ENCODE measurements at places on chromosomes 1 and 21. TPM values are rescaled to one million over a fixed set of nuclear protein-coding genes. Genes with fewer than 3 reads are reported as not detected.

The FCGR3A gene
- total RNA-seq = not detected

GRCh38 chr1:246784621-246785493 lies 60.6 kb downstream of the SCCPDH start:
- DNase-seq = peak; percentile 34

The TFF2 gene
- total RNA-seq = not detected

The SLC35F3 gene
- 7.5 TPM for total RNA-seq

The CYYR1 gene
- not detected for total RNA-seq

The MIXL1 gene
- total RNA-seq = 0.10 TPM

The F5 gene
- total RNA-seq = 40.1 TPM

The CRYAA gene
- not detected for total RNA-seq

The CELA2A gene
- total RNA-seq = not detected

DNA sequence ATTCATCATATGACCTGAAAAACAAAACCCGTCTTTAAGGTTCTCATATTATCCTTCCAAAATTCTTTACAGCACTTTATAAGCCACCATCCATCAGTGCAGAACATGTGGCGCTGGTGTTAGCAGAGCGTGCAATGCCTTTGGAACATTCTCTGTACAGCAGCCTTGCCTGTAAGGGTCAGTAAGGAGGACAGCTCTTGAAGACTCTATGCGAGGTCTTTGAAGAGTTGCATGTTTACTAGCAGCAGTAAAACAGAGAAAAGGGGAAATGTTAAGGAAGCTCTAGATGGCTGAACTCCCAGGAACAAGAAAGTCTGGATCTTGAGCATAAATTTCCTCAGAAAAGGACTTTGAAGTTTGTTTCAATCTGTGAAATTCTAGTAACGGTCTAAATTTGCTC lies 365.6 kb downstream of the DUSP10 start:
- no peak for DNase-seq

DNA sequence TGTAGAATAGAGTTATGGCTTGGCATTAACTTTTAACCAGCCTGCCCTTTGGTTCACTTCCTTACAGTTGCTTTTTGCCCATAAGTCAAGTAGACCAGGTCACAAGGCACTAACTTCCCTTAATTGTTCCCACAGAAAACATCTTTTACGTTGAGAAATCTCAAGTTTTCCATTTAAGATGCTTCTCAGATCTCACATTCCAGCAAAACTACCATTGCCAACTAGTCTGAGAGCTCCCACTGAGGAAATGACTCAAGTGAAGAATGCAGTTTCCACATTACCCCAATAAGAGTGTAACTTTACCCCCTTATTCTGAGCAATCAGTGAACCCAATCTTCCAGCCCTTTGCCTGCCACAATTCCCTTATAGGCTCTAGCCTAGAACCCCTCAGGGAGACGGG lies 502.2 kb upstream of the OLFM3 start:
- no peak for DNase-seq

The ZFP69 gene
- 4.2 TPM for total RNA-seq

DNA sequence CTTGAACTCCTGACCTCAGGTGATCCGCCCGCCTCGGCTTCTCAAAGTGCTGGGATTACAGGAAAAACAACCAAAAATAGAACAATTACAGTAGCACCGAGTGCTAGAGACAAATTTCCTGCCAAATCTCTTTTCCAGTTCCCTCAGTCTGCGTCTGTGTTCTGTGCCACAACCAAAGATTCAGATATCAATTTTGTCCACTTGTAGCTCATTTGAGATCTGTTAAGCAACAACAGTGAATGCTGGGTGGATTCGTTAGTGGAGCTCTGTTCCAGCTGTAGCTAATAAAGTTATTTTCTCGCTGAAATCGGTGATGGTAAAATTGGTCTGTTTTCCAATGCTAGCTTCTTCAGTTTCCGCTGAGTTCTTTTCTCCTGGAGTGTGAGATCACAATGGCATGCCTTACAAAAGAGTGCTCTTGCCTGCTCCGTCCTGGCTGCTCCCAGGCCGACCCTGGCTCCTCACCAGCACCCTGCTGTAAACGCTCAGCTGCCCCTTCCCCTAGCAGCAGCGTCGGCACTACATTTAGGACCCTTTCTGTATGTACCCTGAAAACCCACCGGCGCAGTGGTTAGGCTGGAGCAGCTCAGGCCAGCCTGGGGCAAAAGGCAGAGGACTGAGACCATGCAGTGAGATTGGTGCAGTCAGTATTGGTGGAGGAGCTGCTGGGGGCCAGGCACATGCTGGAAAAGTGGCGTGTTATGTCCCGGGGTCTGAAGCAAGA lies 395.4 kb downstream of the KIF26B start:
- no peak for DNase-seq

The TEX38 gene
- total RNA-seq = not detected

The WNT3A gene
- not detected for total RNA-seq

GRCh38 chr21:41216486-41216885 lies 48.5 kb downstream of the BACE2 start:
- DNase-seq = no peak

- no peak for DNase-seq
Observed at GRCh38 chr1:174968750-174969244, 30.9 kb upstream of the CACYBP start.

GRCh38 chr1:159289060-159289459 lies 13.1 kb upstream of the FCER1A start:
- no peak for DNase-seq

The CCDC30 gene
- 0.72 TPM for total RNA-seq

The MRPL37 gene
- 206 TPM for total RNA-seq

The TRIM45 gene
- 0.48 TPM for total RNA-seq

GRCh38 chr1:214272964-214273533 lies 7.9 kb upstream of the SMYD2 start:
- no peak for DNase-seq

DNA sequence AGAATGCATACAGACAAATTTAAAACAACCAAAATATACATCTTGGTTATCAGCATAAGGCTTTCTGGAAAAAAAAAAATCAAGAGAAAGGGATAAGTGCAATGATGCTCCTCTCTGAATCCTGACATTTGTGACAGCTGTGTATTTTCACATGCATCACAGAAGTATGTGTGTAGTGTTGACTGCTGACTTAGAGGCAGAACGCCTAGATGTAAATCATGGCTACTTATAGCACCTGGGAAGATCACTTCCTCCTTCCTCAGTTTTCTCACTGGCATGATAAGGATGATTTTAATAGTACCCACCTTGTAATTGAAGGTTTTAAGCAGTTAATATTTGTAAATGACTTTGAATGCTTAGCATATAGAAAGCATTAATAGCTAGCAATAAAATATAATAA lies 112.5 kb downstream of the MRPL39 start:
- no peak for DNase-seq

- peak; percentile 55 for DNase-seq
Observed at GRCh38 chr1:207414606-207415108, 39.5 kb upstream of the CR2 start.

GRCh38 chr1:199054694-199055093 lies 415.9 kb downstream of the PTPRC start:
- DNase-seq = no peak

DNA sequence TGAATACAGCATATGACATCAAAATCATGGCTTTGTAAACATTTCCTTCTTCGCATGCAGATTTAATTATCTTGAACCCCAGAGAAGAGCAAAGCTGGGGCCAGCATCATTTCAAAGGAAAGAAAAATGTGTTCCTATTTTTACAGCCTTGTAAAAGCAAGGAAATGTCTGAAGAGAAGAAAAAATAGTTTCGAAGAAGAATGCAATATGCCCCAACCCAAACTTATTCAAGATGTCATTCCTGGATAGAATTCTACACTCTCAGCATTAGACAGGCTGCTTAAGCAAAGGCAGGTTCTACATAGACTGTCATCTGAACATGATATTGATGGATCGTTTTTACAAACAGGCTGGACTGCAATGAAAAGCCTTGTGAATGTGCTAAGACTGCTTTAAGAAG lies 900.8 kb downstream of the TTLL7 start:
- DNase-seq = no peak

DNA sequence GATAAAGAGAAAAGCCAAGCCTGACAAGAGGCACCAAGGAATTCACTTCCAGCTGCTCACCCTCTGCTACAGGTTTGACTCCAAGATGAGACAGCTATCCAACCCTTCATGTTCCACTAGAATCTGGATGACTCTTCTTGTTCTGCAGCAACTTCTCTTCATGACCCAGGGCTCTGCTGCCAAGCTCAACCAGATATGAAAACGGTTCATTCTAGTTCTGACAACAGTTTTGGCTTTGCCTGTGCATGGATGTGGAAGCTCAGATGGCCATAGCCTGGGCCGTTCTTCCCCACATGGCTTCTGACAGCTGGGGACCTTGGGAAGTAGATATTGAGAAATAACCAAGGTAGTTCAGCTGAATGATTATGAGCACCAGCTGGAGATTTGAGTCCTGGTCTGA lies 13.7 kb downstream of the PI4KB start:
- no peak for DNase-seq

DNA sequence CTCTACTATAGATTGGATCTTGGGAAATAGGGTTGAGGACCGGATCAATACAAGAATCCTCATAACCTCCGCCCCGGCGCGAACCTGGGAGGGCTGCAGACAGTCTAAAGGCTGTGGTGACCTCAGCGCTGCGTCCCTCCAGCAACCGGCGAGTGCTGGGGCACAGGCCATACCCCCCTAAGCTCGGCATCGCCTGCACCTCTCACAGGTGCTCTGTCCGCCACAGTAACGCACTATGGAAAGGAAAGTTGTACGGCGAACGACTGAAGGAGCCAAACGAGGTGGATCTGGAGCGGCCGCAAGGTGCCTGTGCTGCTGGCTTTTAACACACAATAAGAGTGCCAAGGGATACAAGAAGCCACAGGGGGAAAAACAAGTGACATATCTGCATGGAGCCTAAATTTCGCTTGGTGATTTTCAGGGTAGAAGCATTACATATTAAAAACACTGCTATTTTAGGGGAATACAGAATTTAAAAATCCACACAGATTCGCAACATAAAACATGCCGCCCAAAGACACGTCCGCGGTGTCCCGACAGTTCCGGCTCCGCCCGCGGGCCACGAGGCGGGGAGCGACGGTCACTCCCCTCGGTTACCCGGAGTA lies 1.4 kb upstream of the RBM15 start:
- DNase-seq = peak; percentile 56

The OR2L13 gene
- total RNA-seq = not detected

GRCh38 chr21:35390013-35390776 lies 341.1 kb upstream of the RUNX1 start:
- DNase-seq = no peak

DNA sequence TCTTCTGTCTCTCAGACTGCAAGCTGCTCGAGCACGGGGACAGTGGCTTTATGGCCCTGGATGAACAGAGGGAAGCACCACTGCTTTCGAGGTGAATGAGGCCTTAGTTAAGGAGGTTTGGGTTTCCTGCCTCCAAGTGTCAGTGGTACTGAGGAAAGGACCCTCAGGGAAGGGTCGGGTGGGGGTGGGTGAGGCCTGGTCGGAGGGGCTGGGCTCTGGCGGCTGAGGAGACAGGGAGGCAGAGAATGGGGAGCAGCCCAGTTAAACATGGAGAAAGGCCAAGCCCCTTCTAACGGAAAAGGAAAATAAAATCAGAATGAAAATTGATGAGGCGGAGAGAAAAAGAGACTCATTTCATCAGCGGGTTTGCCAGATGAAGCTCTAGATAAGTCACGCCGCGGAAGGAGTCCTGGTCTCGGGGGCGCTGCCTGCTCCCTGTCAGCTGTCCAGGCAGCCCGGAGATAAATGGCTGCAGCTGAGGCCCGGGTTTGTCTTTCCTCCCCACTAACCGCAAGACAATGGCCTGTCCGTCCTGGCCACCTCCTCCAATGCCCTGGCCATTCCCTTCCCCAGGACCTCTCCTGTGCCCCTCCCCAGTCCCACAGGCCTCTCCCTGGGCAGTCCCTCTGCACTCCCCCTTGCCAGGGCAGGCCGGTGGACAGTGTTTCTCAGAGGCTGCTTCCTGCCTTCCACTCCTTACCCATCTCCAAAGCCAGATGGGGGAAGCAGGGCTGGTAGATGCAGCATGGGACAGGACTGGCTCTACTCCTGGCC lies 55.2 kb downstream of the LRRN2 start:
- no peak for DNase-seq

- DNase-seq = no peak
Observed at GRCh38 chr1:154813300-154813816, 56.7 kb downstream of the KCNN3 start.

GRCh38 chr1:205298191-205298994 lies 23.2 kb downstream of the NUAK2 start:
- no peak for DNase-seq

- DNase-seq = peak; percentile 49
Observed at GRCh38 chr1:54791880-54792522, 9.1 kb downstream of the TTC22 start.

GRCh38 chr1:74504933-74505512 lies 7.4 kb downstream of the LRRC53 start:
- DNase-seq = no peak

GRCh38 chr1:152029144-152029928 lies 7.5 kb downstream of the S100A11 start:
- DNase-seq = no peak

The AADACL3 gene
- total RNA-seq = not detected

DNA sequence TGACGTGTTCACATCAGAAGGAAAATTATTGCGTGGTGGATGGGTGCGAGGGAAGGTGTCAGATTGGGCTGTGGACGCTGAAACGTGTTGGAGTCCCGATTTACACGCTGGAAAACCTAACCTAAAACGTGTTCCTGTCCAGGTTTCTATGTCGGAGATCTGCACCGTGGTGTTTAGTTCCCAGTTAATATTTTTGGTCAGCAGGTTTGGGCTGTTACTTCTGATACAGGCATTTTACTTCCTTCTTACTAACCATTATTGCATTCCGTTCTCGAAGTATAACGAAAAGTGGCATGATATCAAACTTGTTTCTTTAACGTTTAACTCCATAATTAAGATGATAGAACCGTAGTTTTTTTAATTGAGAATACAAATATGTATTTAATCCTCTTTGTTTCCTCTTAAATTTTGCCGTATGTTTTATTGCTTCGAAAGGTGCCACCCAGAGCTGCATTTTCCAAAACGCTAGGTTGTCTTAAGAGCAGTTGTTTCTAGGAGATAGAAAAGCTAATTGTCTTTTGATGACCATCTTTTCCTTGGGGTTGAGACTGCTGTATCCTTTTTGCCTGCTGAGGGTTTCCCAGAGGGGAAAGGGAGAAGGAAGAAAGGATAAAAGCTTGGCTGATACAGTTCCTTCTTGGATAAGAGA lies 1.3 kb downstream of the ADARB1 start:
- DNase-seq = no peak

- DNase-seq = no peak
Observed at GRCh38 chr1:2602311-2602835, 15.8 kb downstream of the PRXL2B start.

The PTCH2 gene
- 1.0 TPM for total RNA-seq

The SPRR1A gene
- not detected for total RNA-seq
